ENCODE measurements at places on chromosomes 12 and 14.

DNA sequence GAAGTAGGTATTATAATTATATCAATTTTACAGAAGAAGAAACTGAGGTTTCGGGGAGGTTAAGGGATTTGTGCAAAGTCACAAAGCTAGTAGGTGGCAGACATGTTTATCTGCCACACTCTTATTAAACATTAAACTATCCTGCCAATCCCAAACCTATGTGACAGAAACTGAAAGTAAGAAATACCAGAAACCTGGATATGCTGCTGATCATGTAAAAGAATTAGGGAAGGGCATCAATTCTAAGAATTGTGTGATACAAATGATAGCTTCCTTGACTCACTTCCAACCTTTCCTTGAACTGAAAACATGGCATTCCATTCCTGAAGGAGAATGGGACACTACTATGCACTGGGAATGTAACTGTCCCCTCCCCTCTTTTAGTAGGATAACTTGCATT, 16.9 kb downstream of the TAOK3 start:
- no peak for DNase-seq

DNA sequence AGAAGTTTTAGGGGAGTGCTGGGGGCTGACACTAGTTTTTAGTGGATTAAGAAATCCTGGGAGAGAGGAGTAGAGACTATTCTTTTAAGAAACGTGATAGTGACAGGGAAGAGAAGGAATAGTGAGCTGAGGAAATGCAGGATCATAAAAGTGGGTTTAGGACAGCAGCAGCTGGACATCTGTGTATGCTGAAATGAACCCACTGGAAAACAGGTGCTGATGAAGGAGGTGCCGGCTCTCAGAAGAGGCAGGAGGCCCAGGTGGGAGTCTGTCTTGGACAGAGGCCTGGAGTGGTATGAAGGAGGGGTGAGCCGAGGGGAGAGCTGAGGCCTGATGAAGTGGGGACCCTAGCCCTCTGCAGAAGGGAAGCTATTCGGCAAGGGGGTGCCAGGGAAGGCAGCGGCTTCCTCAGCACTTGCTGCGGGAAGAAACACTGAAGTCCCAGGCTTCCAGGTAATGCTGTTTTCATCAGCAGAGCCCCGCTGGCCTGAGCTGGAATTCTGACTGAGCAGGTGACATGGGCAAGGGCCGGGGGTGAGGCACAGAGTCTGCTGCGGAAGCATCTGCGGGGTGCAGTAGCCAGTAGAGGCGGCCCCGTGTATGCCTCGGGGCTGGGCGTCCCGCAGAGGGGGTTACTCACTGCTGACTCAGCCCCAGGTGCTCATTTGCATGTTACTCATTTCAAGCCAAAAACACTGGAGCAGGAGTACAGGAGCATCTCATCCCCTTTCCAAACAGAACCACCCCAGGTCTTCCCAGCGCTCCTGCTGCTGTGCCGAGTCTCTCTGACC, 89.7 kb downstream of the TMCC3 start:
- DNase-seq, result peak; percentile 93

GRCh38 chr12:25119020-25119419, 75.9 kb downstream of the DNAI7 start:
- DNase-seq, result no peak

DNA sequence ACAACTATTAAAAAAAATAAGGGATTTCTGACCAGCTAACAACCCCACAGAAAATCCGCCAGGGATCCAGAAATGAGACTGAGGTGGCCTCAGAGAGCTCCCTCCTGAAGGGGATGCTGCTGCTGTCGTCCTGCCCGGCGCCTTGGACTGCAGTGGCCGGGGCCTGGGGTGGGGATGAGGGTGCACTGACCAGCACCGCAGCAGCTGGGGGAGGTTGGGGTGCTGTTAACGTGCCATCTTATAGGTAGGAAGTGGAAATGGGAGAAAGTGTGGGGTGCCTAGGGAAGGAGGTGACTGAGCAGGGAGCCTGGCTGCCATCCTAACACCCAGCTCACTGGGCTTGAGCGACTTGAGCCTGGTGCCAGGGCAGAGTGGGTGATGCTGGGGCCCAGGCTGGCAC, 32.0 kb downstream of the DDX11 start:
- no peak for DNase-seq

GRCh38 chr12:5868625-5869295, 76.3 kb downstream of the ANO2 start:
- no peak for DNase-seq

GRCh38 chr14:105144026-105144665, 24.4 kb downstream of the JAG2 start:
- no peak for DNase-seq

GRCh38 chr14:106218174-106218573, 691.8 kb downstream of the TMEM121 start:
- no peak for DNase-seq

- no peak for DNase-seq
These were observed 3.2 kb upstream of the FICD start for GRCh38 chr12:108511633-108512540.

- DNase-seq, result peak; percentile 16
These were observed 15.4 kb downstream of the SELPLG start for GRCh38 chr12:108618079-108618952.

GRCh38 chr12:101857043-101857558, 20.3 kb upstream of the DRAM1 start:
- DNase-seq, result peak; percentile 41

DNA sequence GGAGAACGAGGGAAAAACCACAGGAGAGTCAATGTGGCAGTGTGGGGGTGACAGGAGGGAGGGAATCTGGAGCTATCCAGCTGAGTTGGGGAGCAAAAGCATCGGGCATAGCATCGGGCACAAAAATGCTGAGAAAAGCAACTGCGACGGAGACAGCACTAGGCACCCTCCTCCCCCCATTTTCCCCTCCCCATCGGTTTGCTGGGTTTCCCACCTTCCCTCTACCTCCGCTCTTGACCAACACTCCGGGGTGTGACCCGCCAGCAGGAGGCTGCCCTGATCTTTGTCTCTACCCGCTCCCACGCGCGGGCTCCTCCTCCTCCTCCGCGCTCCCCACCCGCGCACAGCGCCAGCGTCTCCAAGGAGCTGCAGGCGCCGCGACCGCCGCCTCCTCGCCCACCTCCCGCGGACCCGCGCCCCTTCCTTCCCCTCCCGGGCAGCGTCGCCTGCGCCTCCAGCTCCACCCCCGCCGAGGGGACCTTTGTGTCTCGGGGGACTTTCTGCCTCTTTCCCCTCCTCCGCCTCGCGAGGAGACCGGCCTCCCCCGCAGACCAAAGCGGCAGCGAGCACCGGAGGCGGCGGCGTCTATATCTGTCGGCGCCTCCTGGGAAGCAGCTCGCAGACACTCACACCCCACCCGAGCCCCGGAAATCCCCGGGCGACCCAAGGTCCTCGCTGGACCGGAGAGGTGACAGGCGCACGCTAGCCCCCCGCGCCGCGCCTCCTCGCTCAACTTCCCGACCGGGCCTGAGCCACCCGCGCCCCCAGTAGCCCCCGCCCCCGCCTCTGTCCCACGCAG, 920 bp downstream of the CDK17 start:
- no peak for DNase-seq

DNA sequence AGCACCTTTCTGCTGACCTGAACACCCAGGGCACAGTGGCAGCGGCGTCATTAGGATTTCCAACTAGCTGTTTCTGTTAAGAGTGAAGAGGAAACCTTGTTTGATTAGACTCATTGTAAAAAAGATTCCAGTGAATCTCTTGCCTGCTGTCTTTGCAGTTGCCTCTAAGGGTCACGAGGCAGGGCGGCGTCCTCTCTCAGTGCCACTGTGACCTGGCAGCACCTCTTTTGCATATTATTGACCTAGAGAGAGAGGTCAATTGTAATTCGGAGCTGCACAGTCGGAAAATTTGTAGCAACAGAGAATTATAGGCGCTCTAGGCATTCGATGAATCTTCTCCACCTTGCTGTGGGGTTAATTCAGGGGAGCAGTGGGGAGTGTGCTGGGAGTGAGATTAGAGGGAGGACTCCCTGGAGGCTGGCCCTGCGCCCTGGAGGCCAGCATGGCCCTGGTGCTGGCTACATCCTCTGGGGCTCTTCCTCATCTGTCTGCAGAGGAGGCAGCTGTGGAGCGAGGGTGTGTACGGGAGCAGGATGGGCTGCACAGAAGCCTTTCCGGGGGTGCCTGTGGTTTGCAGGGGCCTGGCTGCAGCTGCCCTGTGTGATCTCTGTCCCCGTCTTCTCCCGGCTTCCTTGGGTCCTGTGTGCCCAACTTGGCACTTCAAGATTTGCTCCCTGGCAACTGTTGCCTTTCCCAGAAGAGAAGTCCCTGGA, 14.3 kb downstream of the PACS2 start:
- no peak for DNase-seq

GRCh38 chr12:86194721-86195120, 61.5 kb downstream of the MGAT4C start:
- DNase-seq, result no peak

- DNase-seq, result no peak
These were observed 154.9 kb downstream of the ASCL4 start for GRCh38 chr12:107929436-107929835.

DNA sequence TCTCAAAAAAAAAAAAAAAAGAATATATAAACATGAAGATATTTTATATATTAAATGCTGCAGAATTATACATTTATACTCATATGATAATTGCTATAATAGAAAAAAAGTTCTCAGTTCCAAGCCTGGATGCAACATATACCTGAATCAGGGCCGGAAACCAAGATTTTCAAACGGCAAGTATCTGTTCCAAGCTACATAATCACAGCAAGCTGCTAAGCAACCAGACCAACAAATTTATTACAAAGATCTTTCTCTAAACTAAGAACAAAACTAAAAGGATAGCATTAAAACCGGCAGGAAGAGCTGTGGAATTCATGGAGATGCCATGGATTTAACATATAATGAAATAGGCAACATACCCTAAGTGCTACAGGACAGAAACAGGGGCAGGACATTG, 7.1 kb downstream of the RACGAP1 start:
- DNase-seq, result no peak

GRCh38 chr14:53670701-53671100, 285.9 kb downstream of the BMP4 start:
- peak; percentile 68 for DNase-seq

DNA sequence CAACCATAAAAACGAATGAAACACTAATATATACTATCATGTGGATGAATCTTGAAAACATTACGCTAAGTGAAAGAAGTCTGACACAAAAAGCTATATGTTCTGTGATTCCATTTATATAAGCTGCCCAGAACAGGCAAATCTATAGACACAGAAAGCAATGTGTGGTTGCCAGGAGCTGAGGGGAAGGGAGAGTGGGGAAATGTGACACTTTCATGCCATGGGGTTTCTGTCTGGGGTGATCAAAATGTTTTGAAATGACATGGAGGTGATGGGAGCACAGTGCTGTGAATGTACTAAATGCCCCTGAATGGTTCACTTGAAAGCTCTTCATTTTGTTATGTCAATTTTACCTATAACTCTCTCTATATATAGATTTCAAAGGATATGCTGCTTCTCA, 30.1 kb downstream of the ATG14 start:
- no peak for DNase-seq

GRCh38 chr14:39857376-39858055, 425.3 kb upstream of the FBXO33 start:
- DNase-seq, result no peak

GRCh38 chr12:110590806-110591326, 7.7 kb upstream of the PPTC7 start:
- no peak for DNase-seq

GRCh38 chr12:78864403-78864869, at the start of gene SYT1:
Gene SYT1, plus strand, starts transcription at chr12:78864774.
- no peak for DNase-seq

DNA sequence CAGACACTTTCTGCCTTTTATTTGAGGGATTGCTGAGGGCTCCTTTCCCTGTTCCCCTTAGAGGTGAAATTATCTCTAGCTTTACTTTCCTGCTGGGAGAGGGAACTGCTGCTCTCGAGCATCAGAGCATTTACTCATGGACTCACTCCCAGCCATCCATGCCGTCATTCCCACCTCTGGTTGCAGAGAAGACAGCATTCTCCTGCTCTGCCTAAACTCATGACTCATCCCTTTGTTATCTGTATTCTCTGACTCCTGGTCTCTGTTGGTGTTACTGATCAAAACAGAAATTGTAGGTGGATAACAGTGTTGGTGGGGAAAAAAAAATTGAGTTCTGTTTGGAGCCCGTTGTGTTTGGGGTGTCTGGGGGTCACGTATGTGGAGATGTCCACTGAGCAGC, 159.3 kb downstream of the TTC8 start:
- no peak for DNase-seq

- DNase-seq, result no peak
These were observed 16.1 kb upstream of the NXPH4 start for GRCh38 chr12:57200497-57200896.

DNA sequence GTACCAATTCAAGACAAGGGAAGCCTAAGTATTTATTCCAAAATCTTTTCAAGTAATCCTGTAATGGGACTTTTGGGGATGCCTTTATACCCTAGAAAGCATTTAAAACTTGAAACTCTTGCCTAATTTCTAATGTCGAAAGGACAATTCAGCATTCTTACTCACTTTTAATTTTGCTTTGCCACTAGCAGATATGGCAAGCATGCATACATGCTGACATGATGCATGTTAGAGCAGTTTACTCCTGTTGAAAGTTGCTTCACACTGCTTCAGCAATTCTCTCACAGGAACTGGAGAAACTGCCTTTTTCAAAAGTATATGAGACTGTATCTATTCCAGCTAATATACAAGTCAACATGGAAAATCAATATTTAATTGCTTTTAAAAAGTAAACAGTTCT, 79.9 kb downstream of the TAOK3 start:
- DNase-seq, result no peak

DNA sequence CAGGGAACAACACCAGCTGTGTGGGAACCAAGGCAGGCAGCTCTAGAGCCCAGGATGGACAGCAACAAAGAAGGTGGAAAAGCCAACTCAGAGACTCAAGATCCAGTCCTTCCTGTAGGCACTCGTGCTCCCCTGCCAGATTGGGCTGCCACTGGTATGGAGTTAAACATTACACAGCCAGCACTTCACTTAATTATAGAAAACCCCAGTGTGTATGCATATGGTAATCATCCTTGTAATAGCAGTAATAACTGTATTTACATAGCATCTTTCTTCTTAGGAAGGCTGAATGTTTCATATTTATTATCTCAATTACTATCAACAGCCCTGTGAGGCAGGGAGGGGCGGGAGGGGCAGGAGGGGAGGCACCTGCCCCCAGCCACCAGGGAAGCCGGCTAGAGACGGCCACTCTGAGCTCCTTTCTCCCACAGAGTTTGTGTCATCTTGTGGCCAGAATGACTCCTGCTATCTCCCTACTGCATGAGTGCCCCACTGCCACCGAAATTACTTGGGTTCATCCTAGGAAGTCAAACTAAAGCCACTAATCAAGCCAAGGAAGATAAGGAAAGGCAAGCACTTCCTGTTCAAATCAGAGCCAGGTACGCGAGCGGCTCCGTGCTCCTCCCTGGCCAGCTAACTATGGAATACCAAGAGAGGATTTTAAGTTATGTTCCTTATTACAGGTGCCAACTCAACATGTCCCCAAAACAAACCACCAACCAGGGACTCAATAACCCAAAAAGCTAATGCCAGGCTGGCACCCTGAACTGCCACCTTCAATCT, 15.7 kb upstream of the RAB35 start:
- no peak for DNase-seq

- DNase-seq, result no peak
These were observed 234.7 kb downstream of the ADGRD1 start for GRCh38 chr12:131188131-131189050.

- DNase-seq, result no peak
These were observed 345.1 kb downstream of the RAD51B start for GRCh38 chr14:68164711-68165113.
